ENCODE measurements at places on chromosomes 13 and 19. TPM values are rescaled to one million over a fixed set of nuclear protein-coding genes. Genes with fewer than 3 reads are reported as not detected.

The R3HDM4 gene
- total RNA-seq, result 184 TPM

The RHPN2 gene
- 0.34 TPM for total RNA-seq

The KL gene
- total RNA-seq, result 0.22 TPM

The CATSPERD gene
- total RNA-seq, result not detected

DNA sequence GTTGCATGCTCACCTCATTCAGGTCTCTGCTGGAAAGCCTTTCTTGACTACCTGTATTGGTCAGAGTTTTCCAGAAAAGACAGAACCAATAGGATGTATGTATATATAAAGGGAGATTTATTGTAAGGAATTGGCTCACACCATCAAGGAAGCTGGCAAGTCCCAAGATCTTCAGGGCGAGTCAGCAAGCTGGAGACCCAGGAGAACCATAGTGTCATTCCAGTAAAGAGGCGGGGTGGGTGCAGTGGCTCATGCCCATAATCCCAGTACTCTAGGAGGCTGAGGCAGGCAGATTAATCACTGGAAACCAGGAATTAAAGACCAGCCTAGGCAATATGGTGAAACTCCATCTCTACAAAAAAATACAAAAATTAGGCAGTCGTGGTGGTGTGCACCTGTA, 30.4 kb upstream of the FARP1 start:
- H3K4me1 ChIP-seq, result no peaks in the 10 kb centered on the region
- H3K36me3 ChIP-seq, result no peaks in the 10 kb centered on the region
- no peak overlapping the region for H3K4me3 ChIP-seq
- H3K27me3 ChIP-seq, result no peaks in the 10 kb centered on the region

DNA sequence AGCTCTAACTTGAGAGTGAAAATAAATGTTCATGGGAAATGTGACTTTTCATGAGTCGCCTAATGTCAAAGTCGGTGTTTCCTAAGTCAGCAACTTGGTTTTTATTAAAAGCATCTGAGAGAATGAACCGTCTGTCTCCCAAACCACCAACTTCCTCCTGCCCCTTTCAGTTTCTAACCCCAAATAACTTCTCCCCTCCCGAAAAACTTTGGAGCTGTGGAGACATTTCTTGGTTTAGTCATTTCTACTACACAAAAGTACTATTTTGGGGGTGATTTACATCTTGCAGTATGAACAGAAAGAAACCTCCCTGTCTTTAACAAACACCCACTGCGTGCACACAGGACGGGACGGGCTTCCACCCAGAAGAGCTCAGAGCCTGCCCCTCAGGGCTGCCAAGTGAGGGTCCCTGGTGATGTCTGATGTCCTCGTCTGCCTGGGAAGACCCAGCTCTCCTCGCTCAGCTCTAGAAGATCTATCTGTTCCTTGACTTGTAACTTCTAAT, 65.0 kb downstream of the RASA3 start:
- peaks cover 51% of the 10 kb centered on the region for H3K4me1 ChIP-seq
- peaks cover 38% of the 10 kb centered on the region for H3K36me3 ChIP-seq
- H3K27me3 ChIP-seq, result no peaks in the 10 kb centered on the region

GRCh38 chr19:42366673-42367072, 23.4 kb downstream of the CNFN start:
- no peak for DNase-seq
- H3K4me3 ChIP-seq, result no peak overlapping the region
- H3K4me1 ChIP-seq, result no peaks in the 10 kb centered on the region
- no peaks in the 10 kb centered on the region for H3K27me3 ChIP-seq
- no peaks in the 10 kb centered on the region for H3K36me3 ChIP-seq

DNA sequence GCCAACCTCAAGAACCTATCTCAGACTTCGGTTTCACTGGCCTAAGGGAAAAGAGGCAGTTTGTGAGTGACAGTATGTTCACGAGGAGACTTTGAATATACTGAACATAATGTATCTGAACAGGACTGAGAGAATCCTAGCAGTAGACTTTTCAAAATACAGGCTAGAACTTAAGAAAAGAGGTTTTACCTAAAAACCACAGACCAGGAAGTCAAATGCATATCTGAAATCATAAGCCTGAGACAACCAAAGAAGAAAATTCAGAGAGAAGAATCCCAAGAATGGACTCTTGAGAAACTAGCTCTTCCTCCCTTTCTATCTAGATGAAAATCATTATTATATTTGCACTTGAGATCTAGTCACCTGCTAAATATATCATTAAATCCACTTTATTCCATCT, 17.6 kb downstream of the MYCBP2 start:
- no peak overlapping the region for H3K27ac ChIP-seq
- H3K4me1 ChIP-seq, result peaks cover 41% of the 10 kb centered on the region
- H3K36me3 ChIP-seq, result no peaks in the 10 kb centered on the region
- no peaks in the 10 kb centered on the region for H3K27me3 ChIP-seq

- H3K4me3 ChIP-seq, result no peak overlapping the region
- H3K36me3 ChIP-seq, result no peaks in the 10 kb centered on the region
- H3K27ac ChIP-seq, result no peak overlapping the region
- no peaks in the 10 kb centered on the region for H3K27me3 ChIP-seq
- no peaks in the 10 kb centered on the region for H3K4me1 ChIP-seq
- no peak for DNase-seq
Measured at GRCh38 chr13:49347650-49348385, 96.0 kb downstream of the CAB39L start.

DNA sequence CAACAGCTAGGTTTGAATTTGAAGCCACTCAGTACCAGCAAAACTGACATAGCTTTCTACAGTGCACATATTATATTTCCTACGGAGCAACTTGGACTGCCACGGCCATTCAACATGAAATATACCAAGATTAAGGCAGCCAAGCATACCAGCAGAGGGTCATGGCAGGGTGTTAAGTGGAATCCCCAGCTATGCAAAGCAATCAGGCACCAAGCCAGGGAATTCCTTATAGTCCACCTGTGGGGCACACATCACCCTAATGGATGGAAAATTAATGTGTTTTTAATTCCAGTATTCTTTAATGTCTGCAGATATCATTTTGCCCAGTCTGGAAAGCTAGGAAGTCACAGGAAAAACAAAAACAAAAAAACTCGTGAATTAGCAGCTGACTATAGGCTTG, 1190.3 kb downstream of the EFNB2 start:
- no peak for DNase-seq
- no peaks in the 10 kb centered on the region for H3K36me3 ChIP-seq
- H3K27me3 ChIP-seq, result no peaks in the 10 kb centered on the region
- no peaks in the 10 kb centered on the region for H3K4me1 ChIP-seq
- no peak overlapping the region for H3K27ac ChIP-seq

GRCh38 chr19:35025969-35026368, 4.3 kb upstream of the SCN1B start:
- no peaks in the 10 kb centered on the region for H3K4me1 ChIP-seq
- H3K4me3 ChIP-seq, result no peak overlapping the region
- H3K36me3 ChIP-seq, result peaks cover 26% of the 10 kb centered on the region
- no peaks in the 10 kb centered on the region for H3K27me3 ChIP-seq
- no peak for DNase-seq

GRCh38 chr13:106989876-106990275, 421.9 kb upstream of the ARGLU1 start:
- DNase-seq, result no peak
- H3K27ac ChIP-seq, result no peak overlapping the region
- H3K4me1 ChIP-seq, result no peaks in the 10 kb centered on the region
- H3K4me3 ChIP-seq, result no peak overlapping the region
- H3K36me3 ChIP-seq, result no peaks in the 10 kb centered on the region
- H3K27me3 ChIP-seq, result no peaks in the 10 kb centered on the region

- no peaks in the 10 kb centered on the region for H3K27me3 ChIP-seq
- peak overlapping the region; percentile 46 for H3K4me3 ChIP-seq
- H3K36me3 ChIP-seq, result no peaks in the 10 kb centered on the region
- H3K4me1 ChIP-seq, result peaks cover 3% of the 10 kb centered on the region
- no peak overlapping the region for H3K27ac ChIP-seq
- DNase-seq, result no peak
Measured at GRCh38 chr19:43820098-43820883, 6.8 kb upstream of the ZNF283 start.

DNA sequence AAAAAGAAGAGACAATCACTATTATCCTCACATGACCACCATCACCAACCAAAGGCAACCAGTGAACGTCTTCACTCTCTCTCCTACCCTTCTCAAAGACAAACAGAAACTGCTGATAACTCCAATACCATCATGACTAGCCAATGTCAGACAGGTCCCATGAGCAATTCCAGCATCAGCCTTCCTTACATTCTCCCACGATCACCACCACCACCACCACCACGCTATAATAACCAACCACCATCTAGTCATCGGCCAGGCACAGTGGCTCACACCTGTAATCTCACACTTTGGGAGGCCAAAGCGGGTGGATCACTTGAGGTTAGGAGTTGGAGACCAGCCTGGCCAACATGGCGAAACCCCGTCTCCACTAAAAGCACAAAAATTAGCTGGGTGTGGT, 3.9 kb downstream of the MYO1F start:
- peaks cover 62% of the 10 kb centered on the region for H3K4me1 ChIP-seq
- no peaks in the 10 kb centered on the region for H3K27me3 ChIP-seq
- H3K4me3 ChIP-seq, result peak overlapping the region; percentile 59
- no peak overlapping the region for H3K27ac ChIP-seq

DNA sequence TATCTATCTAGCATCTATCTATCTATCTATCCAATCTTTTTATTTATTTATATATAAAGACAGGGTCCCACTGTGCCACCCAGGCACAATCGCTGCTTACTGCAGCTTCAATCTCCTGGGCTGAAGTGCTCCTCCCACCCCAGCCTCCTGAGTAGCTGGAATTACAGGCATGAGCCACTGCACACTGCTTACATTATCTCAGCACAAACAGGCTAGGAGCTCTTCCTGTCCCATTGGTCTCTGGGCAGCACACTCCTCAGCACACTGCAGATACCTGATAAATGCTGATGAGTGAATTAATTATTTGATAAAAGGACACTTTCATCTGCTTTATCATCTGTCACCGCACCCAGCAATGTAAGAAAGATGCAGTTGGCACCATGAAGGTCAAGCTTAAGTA, 16.1 kb downstream of the ZNF562 start:
- H3K4me1 ChIP-seq, result no peaks in the 10 kb centered on the region
- no peak overlapping the region for H3K27ac ChIP-seq
- H3K36me3 ChIP-seq, result peaks cover 10% of the 10 kb centered on the region
- DNase-seq, result no peak

DNA sequence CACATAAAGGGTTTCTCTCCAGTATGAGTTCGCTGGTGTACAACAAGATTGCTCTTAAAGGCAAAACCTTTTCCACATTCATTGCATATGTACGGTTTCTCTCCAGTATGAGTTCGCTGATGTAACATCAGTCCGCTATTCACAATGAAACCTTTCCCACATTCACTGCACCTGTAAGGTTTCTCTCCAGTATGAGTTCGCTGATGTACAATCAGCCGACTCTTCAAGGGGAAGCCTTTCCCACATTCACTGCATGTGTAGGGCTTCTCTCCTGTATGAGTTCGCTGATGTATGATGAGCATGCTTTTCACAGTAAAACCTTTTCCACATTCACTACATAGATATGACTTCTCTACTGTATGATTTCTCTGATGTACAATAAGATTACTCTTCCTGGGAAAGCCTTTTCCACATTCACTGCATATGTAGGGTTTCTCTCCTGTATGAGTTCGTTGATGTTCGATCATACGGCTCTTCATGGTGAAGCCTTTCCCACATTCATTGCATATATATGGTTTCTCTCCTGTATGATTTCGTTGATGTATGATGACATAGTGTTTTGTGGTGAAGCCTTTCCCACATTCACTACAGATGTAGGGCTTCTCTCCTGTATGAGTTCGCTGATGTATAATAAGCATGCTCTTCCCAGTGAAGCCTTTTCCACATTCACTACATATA, 6.0 kb upstream of the ZNF614 start:
- H3K4me3 ChIP-seq, result peak overlapping the region; percentile 24
- no peaks in the 10 kb centered on the region for H3K4me1 ChIP-seq
- H3K36me3 ChIP-seq, result peaks cover 45% of the 10 kb centered on the region
- no peak overlapping the region for H3K27ac ChIP-seq
